ENCODE measurements at places on chromosomes 13 and 19. TPM values are rescaled to one million over a fixed set of nuclear protein-coding genes. Genes with fewer than 3 reads are reported as not detected.

S1PR2 gene
- 14.0 TPM for total RNA-seq

PLPP2 gene
- 2.3 TPM for total RNA-seq

PDX1 gene
- not detected for total RNA-seq

LPAR6 gene
- 1.4 TPM for total RNA-seq

SIGLEC11 gene
- not detected for total RNA-seq

Data from IMR-90 (cell line).